ENCODE measurements at places on chromosomes 4 and X. TPM values are rescaled to one million over a fixed set of nuclear protein-coding genes. Genes with fewer than 3 reads are reported as not detected.

GRCh38 chrX:63934160-63934559, 149.1 kb upstream of the ARHGEF9 start:
- DNase-seq, result no peak

Gene UGT2A1
- 0.05 TPM for total RNA-seq

DNA sequence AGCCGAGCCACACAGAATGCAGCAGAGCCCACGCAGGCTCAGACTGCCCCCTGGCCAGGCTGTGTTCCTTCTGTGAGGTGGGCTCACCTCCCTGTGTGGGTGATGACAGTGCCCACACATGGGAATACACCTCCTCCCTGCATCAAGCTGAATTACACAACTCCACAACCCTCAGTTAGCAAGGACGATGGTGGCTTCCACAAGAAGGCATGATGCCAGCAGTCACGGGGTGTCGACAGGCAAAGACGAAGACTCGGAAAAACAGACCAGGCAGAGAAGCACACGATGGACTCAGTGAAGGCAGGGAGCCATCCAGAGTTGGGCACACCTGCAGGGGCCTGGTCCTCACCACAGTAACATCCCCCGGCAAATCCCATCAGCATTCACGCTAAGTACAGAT, 12.1 kb downstream of the LETM1 start:
- no peak for DNase-seq

- DNase-seq, result no peak
Measured at GRCh38 chr4:140697709-140698560, 58.2 kb downstream of the TBC1D9 start.

GRCh38 chrX:43557792-43558191, 98.3 kb upstream of the MAOA start:
- DNase-seq, result peak; percentile 71

Gene OGT
- 92.8 TPM for total RNA-seq

DNA sequence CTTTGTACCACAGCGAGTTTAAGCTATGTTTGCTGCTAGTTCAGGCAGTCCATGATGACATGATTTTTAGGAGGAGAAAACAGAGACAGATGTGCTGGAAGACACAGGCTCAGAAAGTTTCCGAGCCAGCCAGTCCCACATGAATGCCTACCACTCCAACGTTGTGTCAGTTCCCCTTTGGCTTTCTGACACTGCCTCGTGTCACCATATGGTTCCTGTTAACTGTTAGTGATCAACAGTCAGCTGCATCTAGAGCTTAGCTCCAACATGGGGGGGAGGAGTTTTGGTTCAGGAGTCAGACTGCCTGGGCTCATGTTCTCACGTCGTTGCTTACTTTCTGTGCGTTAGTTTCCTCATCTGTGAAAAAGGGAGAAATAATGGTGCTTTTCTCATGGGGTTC, 343.7 kb downstream of the MID1IP1 start:
- no peak for DNase-seq

DNA sequence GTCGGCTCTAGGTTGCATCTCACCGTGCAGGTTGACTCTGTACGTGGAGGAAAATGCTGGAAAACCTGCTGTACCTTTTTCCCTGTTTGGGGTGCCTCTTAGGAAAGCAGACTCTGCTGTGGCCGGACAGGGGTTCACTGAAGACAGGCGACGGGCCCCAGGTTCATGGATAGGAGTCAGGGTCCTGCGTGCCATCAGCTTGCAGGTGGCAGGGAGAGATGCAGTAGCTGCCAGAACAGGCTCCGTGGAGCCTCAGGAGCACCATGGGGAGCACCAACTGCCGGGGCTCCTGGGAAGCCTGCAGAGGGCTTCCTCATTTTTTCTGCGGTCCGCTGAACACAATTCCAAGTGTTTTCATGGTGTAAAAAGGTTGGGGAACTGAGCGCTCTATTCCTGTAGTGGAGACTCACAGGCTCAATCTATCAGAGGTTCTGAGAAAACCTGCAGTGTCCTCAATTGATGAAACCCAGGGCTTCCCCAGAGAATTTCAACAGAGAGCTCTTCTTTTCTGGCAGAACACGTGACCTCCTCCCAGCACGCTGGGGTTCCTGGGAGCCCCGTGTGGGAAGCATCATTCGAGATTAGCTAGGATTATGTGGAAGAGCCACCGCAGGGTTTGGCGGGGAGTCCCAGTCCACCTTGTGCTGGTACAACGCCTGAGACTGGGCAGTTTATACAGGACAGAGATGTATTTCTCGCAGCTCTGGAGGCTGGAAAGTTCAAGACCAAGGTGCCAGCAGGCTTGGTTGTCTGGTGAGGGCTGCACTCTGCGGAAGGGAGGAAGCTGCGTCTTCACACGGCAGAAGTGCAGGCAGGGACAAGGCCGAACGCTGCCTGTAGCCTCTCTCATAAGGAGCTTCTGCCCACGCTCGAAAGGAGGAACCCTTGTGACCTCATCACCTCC, 1.6 kb downstream of the HTRA3 start:
- DNase-seq, result no peak

Gene MAGEA2
- not detected for total RNA-seq

Gene AMTN
- total RNA-seq, result not detected

DNA sequence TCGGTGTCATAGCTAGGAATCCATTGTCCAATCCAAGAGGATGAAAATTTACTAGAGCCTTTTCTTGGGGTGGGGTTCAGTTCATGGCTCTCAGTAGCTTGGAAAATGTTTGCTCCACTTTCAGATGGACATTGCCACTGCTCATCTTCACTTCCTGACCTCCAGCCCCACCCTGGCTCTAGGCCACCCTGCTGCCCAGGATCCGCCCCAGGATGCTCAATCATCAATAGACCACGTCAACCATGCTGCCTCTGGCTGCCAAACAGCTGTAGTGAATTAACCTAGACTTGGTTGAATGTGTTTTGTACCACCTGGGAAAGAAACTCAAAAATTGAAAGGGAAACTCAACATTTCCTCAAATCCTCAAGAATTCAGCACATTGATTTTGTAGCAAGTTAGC, 37.2 kb upstream of the HSD17B10 start:
- no peak for DNase-seq

Gene HSPA4L
- total RNA-seq, result 4.4 TPM

Gene CLNK
- total RNA-seq, result not detected

- DNase-seq, result no peak
Measured at GRCh38 chr4:81684352-81684751, 212.6 kb upstream of the RASGEF1B start.

Gene TCEAL9
- total RNA-seq, result 112 TPM

- no peak for DNase-seq
Measured at GRCh38 chr4:36320117-36320896, 38.9 kb downstream of the DTHD1 start.

- DNase-seq, result no peak
Measured at GRCh38 chrX:99603091-99603814, 806.8 kb downstream of the PCDH19 start.

- DNase-seq, result peak; percentile 51
Measured at GRCh38 chr4:154626793-154627484, 14.5 kb upstream of the FGG start.
